ENCODE measurements at places on chromosomes 2 and 18.
A peak's percentile ranks its signal among the peaks of the same experiment; 100 is the strongest.

DNA sequence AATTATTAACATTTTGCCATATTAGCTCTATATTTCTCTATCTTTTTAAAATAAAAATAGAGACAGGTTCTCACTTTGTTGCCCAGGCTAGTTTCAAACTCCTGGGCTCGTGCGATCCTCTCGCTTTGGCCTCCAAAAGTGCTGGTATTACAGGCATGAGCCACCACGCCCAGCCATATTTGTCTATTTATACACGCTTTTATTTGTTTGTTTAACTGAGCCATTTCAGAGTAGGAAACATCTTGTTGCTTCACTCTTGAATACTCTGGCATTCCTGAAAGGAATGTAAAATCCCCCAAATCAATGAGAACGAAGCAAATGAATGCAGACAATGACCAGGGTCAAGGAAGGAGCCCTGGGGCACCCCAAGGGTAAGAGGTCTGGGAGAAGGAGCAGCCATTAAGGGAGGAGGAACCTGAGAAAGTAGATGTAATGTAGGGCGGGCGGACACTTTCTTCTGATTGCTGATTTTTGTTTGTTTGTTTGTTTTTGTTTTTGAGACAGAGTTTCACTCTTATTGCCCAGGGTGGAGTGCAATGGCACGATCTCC is 31.7 kb upstream of the RAB1A start:
- DNase-seq, result no peak

- DNase-seq, result no peak
Observed at GRCh38 chr2:160870729-160871465, 289.3 kb upstream of the TANK start.

- DNase-seq, result peak; percentile 79
Observed at GRCh38 chr18:46481048-46481846, 175.8 kb downstream of the LOXHD1 start.

DNA sequence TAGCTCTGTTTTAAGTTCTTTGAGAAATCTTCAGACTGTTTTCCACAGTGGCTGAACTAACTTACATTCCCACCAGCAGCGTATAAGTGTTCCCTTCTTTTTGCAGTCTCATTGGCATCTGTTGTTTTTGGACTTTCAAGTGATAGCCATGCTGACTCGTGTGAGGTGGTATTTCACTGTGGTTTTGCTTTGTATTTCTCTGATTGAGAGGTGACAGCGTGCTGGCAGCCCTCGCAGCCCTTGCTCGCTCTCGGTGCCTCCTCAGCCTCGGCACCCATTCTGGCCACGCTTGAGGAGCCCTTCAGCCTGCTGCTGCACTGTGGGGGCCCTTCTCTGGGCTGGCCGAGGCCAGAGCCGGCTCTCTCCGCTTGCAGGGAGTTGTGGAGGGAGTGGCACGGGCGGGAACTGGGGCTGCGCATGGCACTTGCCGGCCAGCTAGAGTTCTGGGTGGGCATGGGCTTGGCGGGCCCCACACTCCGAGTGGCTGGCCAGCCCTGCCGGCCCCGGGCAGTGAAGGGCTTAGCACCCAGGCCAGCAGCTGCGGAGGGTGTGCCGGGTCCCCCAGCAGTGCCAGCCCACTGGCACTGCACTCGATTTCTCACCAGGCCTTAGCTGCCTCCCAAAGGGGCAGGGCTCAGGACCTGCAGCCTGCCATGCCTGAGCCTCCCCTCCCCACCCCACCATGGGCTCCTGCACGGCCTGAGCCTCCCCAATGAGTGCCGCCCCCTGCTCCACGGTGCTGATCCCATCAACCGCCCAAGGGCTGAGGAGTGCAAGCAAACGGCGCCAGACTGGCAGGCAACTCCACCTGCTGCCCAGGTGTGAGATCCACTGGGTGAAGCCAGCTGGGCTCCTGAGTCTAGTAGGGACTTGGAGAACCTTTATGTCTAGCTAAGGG is 151.8 kb downstream of the IRS1 start:
- no peak for DNase-seq

Measured in islet precursor cell (in vitro differentiated cells).